ENCODE measurements at places on chromosomes 3 and 15. TPM values are rescaled to one million over a fixed set of nuclear protein-coding genes. Genes with fewer than 3 reads are reported as not detected.

GABRR3 gene
- polyA plus RNA-seq = not detected

DNA sequence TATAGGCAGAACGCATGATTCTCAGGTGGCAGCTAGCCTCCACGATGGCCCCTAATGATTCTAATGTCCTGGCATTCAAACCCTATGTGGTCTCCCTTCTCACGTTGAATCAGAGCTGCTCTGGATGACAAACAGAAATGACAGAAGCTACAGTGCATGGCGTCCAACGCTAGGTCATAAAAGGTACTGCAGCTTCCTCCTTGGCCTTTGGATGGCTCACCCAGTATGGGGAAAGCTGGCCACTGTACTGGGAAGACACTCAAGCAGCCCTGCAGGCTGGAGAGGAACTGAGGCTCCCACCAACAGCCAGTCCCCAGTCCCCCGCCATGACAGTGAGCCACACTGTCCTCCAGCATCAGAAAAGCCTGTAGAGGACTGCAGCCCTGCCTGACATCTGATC, 286.3 kb downstream of the FAM43A start:
- H3K4me1 ChIP-seq = no peaks in the 10 kb centered on the region
- no peaks in the 10 kb centered on the region for H3K36me3 ChIP-seq
- H3K27ac ChIP-seq = no peak overlapping the region
- no peaks in the 10 kb centered on the region for H3K27me3 ChIP-seq

- peak overlapping the region; percentile 6 for H3K27ac ChIP-seq
- H3K4me3 ChIP-seq = peak overlapping the region; percentile 89
- no peaks in the 10 kb centered on the region for H3K36me3 ChIP-seq
- no peaks in the 10 kb centered on the region for H3K27me3 ChIP-seq
Observed at GRCh38 chr3:121834157-121834670, 646 bp downstream of the IQCB1 start.

FILIP1L gene
- 5.5 TPM for polyA plus RNA-seq

- no peaks in the 10 kb centered on the region for H3K4me1 ChIP-seq
- no peak overlapping the region for H3K4me3 ChIP-seq
- H3K36me3 ChIP-seq = no peaks in the 10 kb centered on the region
Observed at GRCh38 chr3:13214847-13215472, 141.7 kb upstream of the IQSEC1 start.

GRCh38 chr15:54017959-54018358, 39.7 kb downstream of the UNC13C start:
- H3K4me1 ChIP-seq = no peaks in the 10 kb centered on the region
- no peak for DNase-seq

GRCh38 chr3:41464858-41465257, 265.6 kb downstream of the CTNNB1 start:
- no peaks in the 10 kb centered on the region for H3K4me1 ChIP-seq
- no peak overlapping the region for H3K27ac ChIP-seq
- no peak overlapping the region for H3K4me3 ChIP-seq

All from kidney (tissue), 22 donors.